GOT3 (cell line): ENCODE measurements at places on chromosomes 1 and 21.

DNA sequence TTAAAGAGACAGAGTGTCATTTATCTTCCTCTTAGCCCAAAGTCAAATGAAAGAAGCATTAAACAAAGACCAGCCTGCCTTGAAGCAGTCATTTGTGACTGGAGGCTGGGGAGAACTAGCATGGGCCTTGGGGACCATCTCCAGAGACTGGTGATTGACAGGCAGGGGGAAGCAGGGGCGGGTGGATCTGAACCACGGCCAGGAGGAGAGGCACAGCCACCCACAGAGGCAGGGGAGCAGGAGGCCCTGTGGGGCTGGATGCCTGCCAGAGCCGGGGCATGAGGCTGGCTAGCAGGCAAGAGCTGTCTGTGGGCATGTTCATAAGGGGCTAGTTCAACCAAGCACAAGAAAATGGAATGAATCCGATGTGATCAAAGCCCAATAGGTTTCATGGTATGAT is 73.9 kb downstream of the PLXNA2 start:
- no peak for DNase-seq

DNA sequence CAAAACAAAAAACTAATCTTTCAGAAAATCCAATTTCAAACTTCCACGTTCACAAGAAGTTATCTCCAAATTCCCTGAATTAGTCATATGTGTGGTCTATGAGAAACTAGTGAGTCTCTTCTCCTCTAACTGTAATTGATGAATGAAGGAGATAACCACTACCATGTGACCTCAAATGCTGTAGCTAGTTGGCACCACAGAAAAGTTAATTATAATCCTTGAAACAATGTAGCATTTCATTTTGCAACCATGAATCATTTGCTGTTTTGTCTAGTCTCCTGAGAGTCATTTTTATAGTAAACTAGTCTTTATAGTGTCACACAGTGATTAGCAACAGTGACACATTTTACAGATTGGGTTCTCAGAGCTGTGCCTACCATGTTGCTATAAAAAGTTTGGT is 287.5 kb downstream of the LRRIQ3 start:
- no peak for DNase-seq

DNA sequence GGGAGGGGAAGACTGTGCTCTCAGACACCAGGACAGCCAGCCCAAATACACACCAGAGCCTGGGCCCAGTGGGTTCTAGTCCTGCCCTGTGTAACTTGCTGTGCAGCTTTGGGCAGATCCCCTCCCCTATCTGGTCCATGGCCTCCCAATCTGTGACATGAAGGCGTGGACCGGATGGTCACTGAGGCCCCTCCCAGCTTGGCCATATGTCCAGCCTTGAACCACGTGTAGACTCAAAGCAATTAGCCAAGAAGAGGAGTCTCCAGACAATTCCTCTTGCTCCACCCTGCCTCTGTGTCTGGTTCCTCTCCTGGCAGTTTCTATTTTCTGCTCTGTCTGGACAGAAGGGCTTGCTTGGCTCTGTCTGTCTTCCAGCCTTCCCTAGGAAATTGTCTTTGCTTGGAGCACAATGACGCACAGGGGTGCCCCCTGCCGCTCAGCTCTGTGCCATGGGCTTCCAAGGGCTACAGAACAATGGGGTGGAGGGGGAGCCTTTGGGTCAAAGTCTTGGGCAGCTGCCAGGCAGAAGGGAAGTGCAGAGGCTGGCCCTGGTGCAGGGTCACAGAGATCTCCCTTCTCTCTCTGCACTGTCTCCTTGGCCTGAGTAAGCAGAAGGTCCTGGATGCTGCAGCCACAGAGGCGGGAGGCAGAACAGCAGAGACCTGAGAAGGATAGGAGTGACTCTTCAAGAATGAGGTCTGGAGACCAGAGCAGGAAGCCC is 66.1 kb downstream of the TENT5C start:
- DNase-seq = no peak

- DNase-seq = no peak
These were observed 20.6 kb downstream of the NDUFS5 start for GRCh38 chr1:39046613-39047210.

DNA sequence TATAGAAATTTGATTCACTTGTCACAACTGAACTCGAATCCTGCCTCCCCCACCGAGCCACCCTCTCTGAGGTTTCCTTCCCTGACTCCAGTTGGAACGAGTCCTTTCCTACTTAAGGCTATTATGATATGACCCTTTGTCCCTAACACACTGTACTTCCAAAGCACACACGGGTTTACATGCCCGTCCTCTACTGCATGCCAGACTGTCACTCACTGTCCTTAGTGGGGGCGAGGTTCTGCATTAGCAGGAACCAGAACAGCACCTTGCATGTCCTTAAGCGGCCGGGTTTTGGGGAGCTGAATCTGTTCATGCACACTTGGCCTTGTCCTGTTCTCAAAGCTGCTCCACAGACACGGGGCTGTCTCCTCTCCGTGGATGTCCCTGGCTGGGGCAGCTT is 164.6 kb upstream of the KCNJ6 start:
- DNase-seq = no peak

DNA sequence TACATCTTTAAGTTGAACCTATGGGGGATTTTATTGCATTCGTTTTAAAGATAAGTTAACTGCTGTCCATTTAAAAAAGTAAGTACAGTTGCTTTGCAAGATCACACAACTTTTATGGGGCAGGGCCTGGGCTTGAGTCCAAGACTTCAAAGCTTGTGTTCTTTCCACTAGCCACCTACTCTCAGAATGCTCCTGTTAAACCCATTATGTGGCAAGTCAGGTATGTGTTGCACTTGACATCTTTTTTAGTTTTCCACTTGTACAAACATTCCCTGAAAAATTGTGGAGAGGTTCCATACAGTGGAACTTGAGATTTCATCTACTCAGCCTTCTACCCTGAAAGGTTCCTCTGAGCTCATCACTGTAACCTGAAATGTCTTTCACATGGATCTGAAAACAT is 235.5 kb upstream of the SGIP1 start:
- DNase-seq = no peak

GRCh38 chr1:230752407-230752806 is 5.2 kb downstream of the CAPN9 start:
- no peak for DNase-seq
